Upper lobe of left lung (tissue), 6 donors: ENCODE measurements at places on chromosomes 16 and 17. TPM values are rescaled to one million over a fixed set of nuclear protein-coding genes. Genes with fewer than 3 reads are reported as not detected.

- H3K27me3 ChIP-seq = no peaks in the 10 kb centered on the region
- H3K36me3 ChIP-seq = no peaks in the 10 kb centered on the region
- DNase-seq = no peak
- H3K4me3 ChIP-seq = no peak overlapping the region
These were observed 11.8 kb downstream of the PIK3R6 start for GRCh38 chr17:8855477-8856204.

DNA sequence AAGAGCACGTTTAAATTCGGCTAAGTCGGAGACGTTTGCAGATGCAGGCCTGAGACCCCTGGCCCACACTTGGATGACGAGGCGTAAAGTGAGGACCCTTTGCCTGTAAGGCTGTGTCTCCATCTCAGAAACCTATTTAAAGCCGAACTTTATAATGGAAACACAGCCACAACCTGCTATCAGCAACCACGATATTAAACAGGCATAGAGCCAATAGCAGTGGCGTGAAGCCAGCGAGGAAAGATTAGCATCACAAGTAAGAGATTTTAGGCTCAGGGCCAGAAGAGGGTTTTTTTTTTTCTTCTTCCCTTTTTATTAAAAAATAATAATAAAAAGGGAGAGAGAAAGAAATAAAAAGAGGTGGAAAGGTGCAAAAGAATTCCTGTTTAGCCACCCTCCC is 111.3 kb upstream of the NOL11 start:
- H3K4me3 ChIP-seq = no peak overlapping the region
- no peak for DNase-seq
- peaks cover 7% of the 10 kb centered on the region for H3K4me1 ChIP-seq

DNA sequence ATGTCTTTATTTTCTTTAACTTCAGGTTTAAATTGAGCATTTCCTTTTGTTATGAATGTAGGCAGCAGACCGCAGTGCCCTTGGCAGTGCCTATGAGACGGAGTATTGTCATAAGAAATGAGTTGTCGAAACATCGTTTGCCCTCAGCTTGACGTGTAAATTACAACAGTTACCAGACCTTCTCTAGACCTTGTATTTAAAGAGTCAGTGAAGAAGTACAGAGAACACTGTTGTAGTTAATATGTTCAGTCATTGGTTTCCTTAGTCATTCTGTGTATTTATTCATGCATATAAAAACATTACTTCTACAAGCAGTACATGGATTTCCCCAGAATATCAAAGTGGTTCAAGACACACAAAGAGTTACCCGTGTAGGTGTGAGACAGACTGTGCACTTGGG is 19.0 kb downstream of the IRF8 start:
- H3K4me1 ChIP-seq = peaks cover 19% of the 10 kb centered on the region
- H3K4me3 ChIP-seq = no peak overlapping the region
- peaks cover 2% of the 10 kb centered on the region for H3K36me3 ChIP-seq
- no peaks in the 10 kb centered on the region for H3K27me3 ChIP-seq

The SPN gene
- total RNA-seq = 112 TPM

DNA sequence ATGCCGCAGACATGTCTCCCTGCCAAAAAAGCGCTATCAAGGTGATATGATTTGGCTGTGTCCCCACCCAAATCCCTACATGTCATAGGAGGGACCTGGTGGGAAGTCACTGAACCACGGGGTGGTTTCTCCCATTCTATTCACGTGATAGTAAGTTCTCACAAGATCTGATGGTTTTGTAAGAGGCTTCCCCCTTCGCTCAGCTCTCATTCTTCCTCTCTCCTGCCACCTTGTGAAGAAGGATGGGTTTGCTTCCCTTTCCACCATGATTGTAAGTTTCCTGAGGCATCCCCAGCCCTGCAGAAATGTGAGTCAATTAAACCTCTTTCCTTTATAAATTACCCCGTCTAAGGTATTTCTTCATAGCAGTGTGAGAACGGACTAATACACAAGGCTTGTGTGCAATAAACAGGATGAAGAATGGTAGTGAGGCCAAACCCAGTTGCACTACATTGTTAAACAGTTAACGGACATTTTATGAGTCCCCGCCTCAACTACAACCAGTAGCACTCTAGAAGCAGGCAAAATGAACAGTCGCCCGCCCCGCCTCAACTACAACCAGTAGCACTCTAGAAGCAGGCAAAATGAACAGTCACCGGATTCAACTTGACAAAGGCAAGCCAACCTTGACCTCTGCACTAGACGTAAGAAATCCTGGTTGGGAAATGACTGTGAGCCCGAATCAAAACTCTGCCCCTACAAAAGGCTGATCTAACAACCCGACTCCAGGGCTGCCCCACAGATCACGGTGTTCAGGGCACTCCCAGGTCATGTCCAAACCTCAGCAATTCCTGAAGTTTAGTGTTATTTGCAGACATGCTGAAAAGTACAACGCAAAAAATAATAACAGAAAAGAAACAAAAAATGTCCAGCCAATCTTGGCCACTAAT is 26.3 kb downstream of the VPS53 start:
- H3K36me3 ChIP-seq = peaks cover 60% of the 10 kb centered on the region
- H3K27ac ChIP-seq = no peak overlapping the region
- H3K27me3 ChIP-seq = no peaks in the 10 kb centered on the region
- H3K4me3 ChIP-seq = no peak overlapping the region
- no peaks in the 10 kb centered on the region for H3K4me1 ChIP-seq
- no peak for DNase-seq
